ENCODE measurements at places on chromosomes 12 and 14. TPM values are rescaled to one million over a fixed set of nuclear protein-coding genes. Genes with fewer than 3 reads are reported as not detected.

- peaks cover 7% of the 10 kb centered on the region for H3K27me3 ChIP-seq
- no peak for DNase-seq
- no peak overlapping the region for H3K4me3 ChIP-seq
Observed at GRCh38 chr12:31215518-31216232, 110.3 kb downstream of the SINHCAF start.

DNA sequence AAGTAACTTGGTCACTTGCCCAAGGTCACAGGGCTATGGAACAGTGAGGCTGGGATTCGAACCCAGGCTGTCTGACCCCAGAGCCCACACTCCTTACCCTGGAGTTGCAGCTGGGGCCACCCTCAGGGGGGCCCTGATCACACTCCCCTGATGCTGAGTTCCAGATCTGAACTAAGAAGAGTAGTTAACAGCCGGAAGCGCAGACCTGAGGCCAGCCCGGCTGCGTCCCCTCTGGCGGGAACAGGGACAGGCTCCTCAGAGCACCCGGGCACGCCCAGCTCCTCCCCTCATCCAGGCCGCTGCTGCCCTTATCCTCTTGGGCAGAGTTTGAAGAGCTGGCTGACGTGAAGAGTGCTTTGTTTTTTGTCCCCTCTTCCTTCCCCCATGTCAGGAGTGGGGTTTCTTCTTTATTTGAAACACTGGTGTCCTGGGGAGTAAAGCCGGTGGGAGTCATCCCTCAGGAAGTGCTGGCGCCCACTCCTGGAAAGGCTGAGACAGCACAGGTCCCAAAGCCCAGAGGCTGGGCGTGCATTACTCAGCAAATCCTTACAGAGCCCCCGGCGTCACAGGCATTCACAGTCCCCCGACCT lies 8.7 kb downstream of the PHB2 start:
- no peak overlapping the region for H3K4me3 ChIP-seq
- peaks cover 18% of the 10 kb centered on the region for H3K4me1 ChIP-seq
- peaks cover 11% of the 10 kb centered on the region for H3K36me3 ChIP-seq
- peak; percentile 61 for DNase-seq
- H3K27me3 ChIP-seq, result no peaks in the 10 kb centered on the region

- H3K27ac ChIP-seq, result peak overlapping the region; percentile 86
- H3K4me1 ChIP-seq, result peaks cover 13% of the 10 kb centered on the region
- no peak overlapping the region for H3K4me3 ChIP-seq
- DNase-seq, result peak; percentile 90
- no peaks in the 10 kb centered on the region for H3K36me3 ChIP-seq
Observed at GRCh38 chr12:6295094-6295811, 15.2 kb upstream of the PLEKHG6 start.

DNA sequence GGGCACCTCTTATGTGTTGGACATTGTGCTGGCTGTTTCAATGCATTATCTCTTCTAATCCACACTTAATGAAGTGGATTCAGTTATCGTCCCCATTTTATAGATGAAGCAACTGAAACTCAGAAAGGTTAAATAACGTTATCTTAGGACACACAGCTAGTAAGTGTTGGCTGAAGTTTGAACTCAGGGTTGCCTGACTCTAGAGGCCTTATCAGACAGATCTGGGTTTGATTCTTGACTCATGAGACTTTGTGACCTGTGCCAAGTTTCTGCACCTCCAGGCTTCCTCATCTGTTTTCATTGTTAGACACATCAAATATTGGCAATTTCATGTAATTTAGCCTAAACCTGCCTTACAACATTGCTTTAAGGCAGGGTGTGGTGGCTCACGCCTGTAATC lies 18.2 kb upstream of the IRF2BPL start:
- no peak for DNase-seq
- no peaks in the 10 kb centered on the region for H3K27me3 ChIP-seq
- H3K27ac ChIP-seq, result no peak overlapping the region
- H3K36me3 ChIP-seq, result no peaks in the 10 kb centered on the region

HOTAIR gene
- total RNA-seq, result not detected

SLC10A1 gene
- total RNA-seq, result not detected

All from endothelial cell of umbilical vein (primary cell).